ENCODE measurements at places on chromosomes 6 and 20.
A peak's percentile ranks its signal among the peaks of the same experiment; 100 is the strongest.

DNA sequence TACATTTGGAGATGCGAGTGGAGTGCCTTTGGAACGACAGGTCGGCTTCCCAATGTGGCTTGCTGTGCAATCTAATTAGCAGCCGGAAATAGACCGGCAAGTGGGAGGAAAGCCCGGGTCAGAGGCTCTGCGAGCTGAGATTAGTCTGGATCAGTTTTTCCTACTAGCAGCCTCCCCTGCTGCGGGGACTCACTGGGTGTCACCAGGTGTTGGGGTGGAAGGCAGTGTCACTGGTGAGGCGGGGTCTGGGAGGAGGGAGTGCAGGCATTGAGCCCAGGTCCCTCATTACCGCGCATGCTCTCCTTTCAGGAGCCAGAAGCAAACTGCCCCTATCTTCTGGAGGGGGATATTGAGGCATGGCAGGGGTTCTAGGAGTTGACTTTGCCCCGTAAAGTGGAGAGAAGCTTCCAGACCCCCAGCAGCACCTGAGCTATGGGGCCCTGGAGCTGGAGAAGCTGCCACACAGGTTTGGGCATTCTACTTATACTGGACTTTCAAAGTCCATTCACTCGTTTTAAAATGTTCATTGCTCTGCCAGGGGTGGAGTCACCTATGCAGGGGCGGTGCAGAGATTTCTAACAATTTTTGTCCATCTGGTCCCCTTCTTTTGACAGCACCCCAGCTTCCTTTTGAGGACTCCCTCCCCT is 11.0 kb downstream of the SULF2 start:
- H3K4me1 ChIP-seq = peaks cover 79% of the 10 kb centered on the region
- H3K4me3 ChIP-seq = peak overlapping the region; percentile 4
- H3K36me3 ChIP-seq = no peaks in the 10 kb centered on the region
- H3K27me3 ChIP-seq = no peaks in the 10 kb centered on the region
- no peak for DNase-seq
- H3K27ac ChIP-seq = peak overlapping the region; percentile 69

GRCh38 chr20:61529354-61529753 is 277.3 kb downstream of the CDH4 start:
- no peak overlapping the region for H3K27ac ChIP-seq
- H3K27me3 ChIP-seq = no peaks in the 10 kb centered on the region
- H3K36me3 ChIP-seq = no peaks in the 10 kb centered on the region
- no peak overlapping the region for H3K4me3 ChIP-seq

- no peak overlapping the region for H3K27ac ChIP-seq
- H3K4me1 ChIP-seq = no peaks in the 10 kb centered on the region
- H3K36me3 ChIP-seq = peaks cover 16% of the 10 kb centered on the region
- no peaks in the 10 kb centered on the region for H3K27me3 ChIP-seq
- H3K4me3 ChIP-seq = no peak overlapping the region
Measured at GRCh38 chr6:169571123-169571962, 130.5 kb downstream of the WDR27 start.

GRCh38 chr20:3775457-3776108 is 5.7 kb downstream of the SPEF1 start:
- H3K4me3 ChIP-seq = no peak overlapping the region
- H3K36me3 ChIP-seq = no peaks in the 10 kb centered on the region
- no peak overlapping the region for H3K27ac ChIP-seq
- no peak for DNase-seq

Measured in esophagus muscularis mucosa (tissue), 4 donors.